ENCODE measurements at places on chromosomes 2 and 18. TPM values are rescaled to one million over a fixed set of nuclear protein-coding genes. Genes with fewer than 3 reads are reported as not detected.

- no peak for DNase-seq
Measured at GRCh38 chr2:206336861-206337260, 62.4 kb downstream of the ZDBF2 start.

- peak; percentile 11 for DNase-seq
Measured at GRCh38 chr2:62136956-62137830, 58.7 kb upstream of the B3GNT2 start.

DNA sequence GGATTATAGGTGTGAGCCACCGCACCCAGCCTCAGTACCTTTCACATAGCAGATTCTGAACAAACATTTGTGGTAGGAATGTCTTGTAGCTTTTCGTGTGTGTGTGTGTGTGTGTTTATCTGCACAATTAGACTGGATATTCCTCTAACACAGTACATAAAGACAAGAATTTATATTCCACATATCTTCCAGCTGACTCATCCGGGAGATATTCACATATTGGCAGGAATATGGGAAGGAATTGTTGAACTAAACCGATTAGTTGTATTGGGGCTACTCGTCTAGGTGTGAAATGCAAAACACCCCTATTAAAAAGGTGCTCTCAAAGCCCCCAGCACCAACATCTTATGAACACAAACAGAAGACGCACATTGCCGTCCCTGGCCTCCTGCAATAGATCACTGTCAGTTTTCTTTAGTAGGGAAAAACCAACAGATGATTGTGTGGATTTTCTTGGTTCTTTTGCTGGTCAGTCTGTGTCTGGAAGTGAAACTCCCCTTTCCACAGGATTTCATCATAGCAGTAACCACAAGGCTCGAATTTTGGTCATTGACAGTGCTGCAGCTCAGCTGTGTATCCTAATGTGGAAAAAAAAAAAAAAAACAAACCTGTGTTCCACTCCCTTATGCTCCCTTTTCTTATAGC is 208.5 kb upstream of the ACVR2A start:
- DNase-seq: peak; percentile 32

GRCh38 chr2:174662859-174663258 is 65.3 kb upstream of the WIPF1 start:
- DNase-seq: no peak

DNA sequence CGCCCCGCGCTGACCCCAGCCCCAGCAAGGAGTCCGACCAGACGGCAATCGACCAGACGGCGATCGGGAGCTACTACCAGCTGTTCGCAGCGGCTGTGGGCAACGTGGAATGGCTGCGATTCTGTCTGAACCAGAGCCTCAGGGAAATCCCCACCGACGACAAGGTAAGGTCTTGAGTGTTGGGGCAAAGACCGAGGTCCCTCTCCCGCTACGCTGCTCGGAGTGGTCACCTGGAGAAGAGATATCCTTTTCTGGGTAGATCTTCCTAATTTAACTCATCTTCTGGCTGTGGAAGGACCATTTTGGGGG is 704 bp downstream of the ANKRD53 start:
- no peak for DNase-seq

GRCh38 chr2:207291625-207292252 is 126.0 kb upstream of the KLF7 start:
- DNase-seq: no peak

DNA sequence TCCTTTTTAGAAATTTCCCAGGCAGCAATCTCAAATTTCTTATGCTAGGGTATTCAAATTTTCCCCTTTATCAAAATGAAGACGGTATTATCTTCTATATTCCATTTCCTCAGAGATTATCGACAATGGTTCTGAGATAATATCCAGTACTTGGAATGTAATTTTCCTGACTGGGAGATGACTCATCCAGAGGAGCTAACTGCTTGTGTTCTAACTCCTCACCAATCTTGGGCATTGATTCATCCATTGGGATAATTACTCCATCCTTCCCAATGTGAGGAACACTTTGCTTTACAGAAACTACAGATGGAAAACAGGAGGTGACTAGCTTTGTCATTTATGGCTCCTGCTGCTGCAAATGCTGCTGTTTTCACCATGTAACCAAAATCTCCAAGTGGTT is 239.4 kb upstream of the LYPD1 start:
- no peak for DNase-seq

DNA sequence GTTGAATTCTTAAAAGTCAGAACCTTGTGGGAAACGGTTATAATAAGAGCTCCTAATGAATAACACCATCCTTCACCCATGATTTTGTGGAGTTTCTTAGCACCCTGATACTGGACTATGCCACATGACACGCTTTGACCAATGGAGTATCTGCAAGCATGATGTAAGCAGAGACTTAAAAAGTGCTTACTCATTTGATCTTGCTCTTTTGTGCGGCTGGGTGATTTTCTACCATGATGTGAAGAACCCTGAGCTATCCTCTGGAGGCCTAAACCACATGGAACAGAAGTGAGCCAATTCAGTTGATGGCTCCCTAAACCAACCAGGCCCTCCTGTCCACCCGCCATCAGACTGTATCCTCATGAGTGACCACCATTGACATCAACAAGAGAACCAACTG is 70.9 kb downstream of the TCF4 start:
- DNase-seq: no peak

GRCh38 chr2:30911327-30911726 is 104.1 kb upstream of the CAPN13 start:
- DNase-seq: no peak

DNA sequence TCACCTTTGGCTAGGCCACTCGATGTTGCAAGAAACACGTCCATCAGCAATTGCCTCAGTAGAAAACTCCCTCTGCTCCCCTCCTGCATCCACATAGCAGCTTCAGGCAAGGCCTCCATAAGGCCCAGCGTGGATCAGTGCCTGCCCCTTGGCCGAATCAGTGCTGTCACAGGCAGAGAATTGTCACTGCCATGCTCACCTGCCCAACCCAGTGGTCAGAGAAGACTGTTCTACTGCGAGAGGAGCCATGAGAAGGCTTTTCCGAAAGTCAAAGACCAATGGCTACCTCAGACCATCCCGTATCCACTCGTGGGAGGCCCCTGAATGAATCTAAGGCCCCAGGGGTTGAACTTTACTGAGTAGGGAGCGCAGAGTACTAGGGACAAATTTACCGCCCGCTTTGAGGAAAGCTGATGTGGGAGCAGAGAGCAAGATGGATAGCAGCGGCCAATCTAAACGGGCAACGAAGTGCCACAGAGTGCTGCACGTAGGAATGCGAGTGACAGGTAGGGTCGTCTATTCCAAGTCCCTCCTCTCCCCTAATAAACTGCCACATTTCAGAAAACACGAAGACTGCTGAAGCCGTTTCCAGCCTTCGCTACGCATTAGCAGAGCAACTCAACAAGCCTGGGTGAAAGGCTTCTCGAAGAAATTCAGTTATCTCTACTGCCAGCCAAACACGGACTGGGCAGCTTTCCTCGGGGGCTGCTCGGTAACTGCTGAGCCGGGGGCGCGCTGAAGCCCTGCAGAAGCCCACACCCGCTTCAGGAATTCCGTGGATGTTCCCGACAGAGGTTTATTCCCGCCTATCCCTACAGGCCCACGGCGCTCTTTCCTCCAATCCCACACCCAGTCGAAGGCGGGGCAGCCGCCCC is 968 bp upstream of the RALBP1 start:
- no peak for DNase-seq

DNA sequence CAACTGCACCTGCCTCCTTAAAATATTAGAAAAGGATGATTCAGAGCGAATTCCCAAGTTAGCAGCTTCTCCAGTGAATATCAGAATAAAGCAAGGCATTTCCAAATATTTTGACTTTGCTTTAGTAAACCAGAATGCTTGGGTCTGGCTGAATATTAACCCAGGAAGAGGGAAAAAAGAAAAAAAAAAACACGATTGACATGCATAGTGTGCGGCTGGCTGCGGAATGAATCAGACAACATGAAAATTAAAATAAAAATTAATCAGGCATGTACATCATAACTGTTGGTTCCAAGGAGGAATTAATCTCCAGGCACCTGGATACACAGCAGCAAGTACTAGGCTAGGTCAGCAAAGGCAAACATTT is 105.8 kb upstream of the NCKAP5 start:
- DNase-seq: no peak

- no peak for DNase-seq
Measured at GRCh38 chr18:63025251-63026090, 294.1 kb downstream of the BCL2 start.

GRCh38 chr18:23210526-23210925 is 75.2 kb downstream of the CABLES1 start:
- DNase-seq: no peak

GRCh38 chr2:86566158-86566820 is 3.0 kb upstream of the CHMP3 start:
- no peak for DNase-seq

DNA sequence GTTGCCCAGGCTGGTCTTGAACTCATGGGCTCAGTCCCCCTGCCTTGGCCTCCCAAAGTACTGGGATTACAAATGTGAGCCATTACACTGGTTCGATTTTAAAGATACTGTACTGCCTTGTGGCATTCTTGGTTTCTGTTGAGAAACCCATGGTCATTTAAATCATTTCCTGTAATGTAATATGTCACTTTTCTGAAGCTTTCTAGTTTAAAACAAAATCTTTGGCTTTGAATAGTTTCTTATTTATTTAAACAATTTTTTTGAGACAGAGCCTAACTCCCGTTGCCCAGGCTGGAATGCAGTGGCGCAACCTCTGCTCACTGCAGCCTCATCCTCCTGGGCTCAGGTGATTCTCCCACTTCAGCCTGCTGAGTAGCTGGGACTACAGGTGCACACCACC is 8.9 kb downstream of the ZNF512 start:
- DNase-seq: no peak

GRCh38 chr18:45165871-45166270 is 449.4 kb upstream of the SLC14A2 start:
- no peak for DNase-seq

DNA sequence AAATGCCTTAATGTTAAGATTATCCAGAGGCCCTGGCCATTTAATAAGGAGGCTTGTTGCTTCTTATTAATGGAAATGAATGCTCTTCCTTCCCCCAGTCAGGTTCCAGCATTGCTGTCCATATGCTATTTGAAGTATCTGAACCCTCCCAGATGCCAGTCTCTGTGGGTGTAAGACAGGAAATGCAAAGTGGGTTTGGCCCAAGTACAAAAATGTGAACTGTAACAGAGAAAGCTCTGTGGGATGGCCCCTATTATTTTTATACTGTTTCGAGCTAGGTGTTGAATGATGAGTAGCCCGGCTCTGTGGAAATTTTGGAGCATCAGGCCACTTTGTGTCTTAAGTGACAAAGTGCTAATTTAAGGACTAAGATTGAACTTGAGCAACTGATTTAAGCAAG is 141.0 kb downstream of the UXS1 start:
- peak; percentile 26 for DNase-seq

GRCh38 chr18:63567825-63568224 is 19.3 kb upstream of the SERPINB13 start:
- no peak for DNase-seq

- DNase-seq: no peak
Measured at GRCh38 chr2:189595417-189595816, 14.8 kb upstream of the SLC40A1 start.

DNA sequence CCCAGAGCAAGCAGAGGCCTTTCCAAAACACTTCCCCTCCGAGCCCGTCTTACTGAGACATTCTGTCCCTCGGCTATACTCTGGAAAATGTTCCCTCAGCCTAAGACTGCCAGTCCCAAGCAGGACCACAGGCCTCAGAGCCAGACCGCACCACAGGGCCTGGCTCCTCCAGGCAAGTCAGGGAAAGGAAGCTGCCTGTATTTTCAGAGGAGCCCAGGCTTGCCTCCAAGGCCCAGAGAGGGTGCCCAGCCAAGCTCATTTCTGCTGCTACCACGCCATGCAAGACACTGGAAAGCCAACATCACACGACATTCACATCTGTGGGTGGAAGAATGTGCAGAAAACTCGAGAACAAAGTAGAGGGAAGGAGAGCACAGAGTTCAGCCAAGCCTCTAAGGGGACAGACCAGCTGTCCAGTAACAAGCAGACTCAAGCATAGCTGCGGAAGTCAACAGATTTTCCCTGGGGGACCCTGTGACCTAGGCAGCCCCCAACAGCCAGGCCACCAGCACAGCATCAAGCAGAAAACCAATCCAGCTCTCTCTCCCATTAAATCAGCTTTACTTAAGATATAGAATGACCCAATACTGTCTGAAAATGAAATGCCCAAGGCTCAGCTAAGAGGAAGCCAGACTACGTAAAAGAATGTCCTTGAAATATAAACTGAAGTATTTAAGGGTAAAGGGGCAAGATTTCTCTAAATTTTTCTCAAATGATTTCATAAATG is 123.9 kb downstream of the ZFP36L2 start:
- DNase-seq: no peak

TMEM163 gene
- 0.59 TPM for total RNA-seq

MDH1B gene
- total RNA-seq: 0.99 TPM

TTC21B gene
- total RNA-seq: 55.2 TPM

CLEC4F gene
- 0.10 TPM for total RNA-seq

LCT gene
- under 0.01 TPM for total RNA-seq

SLC8A1 gene
- 35.5 TPM for total RNA-seq

LRRC30 gene
- 0.69 TPM for total RNA-seq

TCF7L1 gene
- 8.0 TPM for total RNA-seq

UGT1A4 gene
- not detected for total RNA-seq
